ENCODE measurements at places on chromosomes 12 and 14.

- DNase-seq, result no peak
Measured at GRCh38 chr12:29889737-29890136, 106.0 kb upstream of the TMTC1 start.

DNA sequence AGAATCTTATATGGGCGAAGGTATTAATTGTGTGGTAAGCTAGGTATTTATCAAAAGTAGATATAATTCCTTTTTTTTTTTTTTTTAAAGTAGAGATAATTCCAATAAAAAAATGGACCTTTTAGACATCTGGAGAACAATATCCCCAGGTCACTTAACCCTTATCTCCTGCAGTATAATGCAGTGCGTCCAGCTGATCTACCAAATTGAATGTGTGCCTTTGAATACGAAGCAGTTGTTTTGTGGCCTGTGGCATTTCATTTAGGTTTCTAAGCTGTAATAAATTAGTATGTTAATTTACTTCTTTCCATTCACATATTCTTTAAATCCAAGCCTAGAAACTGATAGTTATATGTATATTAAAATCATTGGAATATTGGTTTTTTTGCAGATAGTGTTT is 3.1 kb downstream of the FUT8 start:
- DNase-seq, result no peak

DNA sequence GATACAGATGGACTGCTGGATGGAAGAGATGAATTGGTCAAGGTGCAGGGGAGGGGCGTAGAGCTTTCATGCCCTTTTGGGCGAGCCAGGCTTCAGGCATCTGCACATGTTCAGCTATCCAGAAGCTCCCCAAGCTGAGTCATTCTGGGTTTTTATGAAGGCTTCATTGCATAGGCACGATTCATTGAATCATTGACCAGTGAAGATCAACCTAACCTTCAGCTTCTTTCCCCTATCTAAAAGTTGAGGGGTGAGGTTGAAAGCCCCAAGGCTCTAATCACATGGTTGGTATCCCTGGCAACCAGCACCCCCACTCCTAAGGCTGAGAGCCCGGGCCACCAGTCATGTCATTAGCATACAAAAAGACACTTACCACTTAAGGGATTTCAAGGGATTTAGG is 36.3 kb downstream of the RPS29 start:
- no peak for DNase-seq

- no peak for DNase-seq
Measured at GRCh38 chr12:65324056-65324455, 45.6 kb downstream of the MSRB3 start.

DNA sequence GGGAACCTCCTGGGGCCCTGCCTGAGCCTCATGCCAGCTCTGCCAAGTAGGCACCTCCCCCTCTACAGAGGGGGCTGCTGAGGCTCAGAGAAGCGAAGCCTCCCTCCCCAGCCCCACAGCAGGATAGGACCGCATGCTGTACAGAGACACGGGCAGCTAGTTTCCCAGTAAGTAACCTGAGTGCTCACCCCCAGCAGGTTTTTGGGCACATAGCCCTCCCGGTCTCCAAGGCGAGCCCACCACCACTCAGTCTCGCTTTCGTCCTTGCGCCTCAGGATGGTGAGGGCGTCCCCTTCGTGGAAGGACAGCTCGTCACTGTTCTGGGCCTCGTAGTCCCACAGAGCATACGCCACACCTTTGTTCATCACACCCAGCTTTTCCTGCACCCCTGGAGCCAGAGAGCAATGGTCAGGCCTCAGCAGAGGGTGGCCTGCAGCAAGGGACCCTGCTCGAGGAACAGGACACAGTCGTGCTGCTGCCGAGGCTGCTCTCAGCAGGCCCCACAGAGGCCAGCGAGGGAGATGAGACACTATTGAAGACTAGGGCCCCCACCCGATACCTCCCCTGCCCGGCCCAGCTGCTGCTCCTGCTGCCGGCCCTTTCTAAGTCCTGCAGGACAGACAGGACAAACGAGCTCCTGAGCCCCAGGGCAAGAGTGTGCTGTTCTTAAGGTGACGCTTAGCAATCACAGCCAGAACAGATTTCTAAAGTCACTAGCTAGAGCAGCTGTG is 20.4 kb downstream of the ZFYVE21 start:
- DNase-seq, result no peak

DNA sequence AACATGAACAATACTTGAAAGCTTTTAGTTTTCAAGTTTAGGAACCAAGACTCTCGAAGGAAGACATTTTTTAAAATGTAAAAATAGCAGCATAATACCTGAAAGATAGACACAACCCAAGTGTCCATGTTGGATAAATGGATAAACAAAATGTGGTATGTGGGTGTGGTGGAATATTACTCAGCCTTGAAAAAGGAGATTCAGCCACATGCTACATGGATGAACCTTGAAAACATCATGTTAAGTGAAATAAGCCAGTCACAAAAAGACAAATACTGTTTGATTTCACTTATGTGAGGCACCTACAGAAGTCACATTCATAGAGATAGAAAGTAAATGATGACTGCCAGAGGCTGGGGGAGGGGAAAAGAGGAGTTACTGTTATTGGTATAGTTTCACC is 228.7 kb downstream of the FBXL14 start:
- no peak for DNase-seq

- DNase-seq, result no peak
Measured at GRCh38 chr12:33439587-33440011, at the start of gene SYT10. TSS of gene SYT10 (minus strand) at chr12:33439819. CDS start at chr12:33439522, 297 bp downstream.

- DNase-seq, result no peak
Measured at GRCh38 chr12:49990273-49990672, 17.5 kb downstream of the AQP6 start.

DNA sequence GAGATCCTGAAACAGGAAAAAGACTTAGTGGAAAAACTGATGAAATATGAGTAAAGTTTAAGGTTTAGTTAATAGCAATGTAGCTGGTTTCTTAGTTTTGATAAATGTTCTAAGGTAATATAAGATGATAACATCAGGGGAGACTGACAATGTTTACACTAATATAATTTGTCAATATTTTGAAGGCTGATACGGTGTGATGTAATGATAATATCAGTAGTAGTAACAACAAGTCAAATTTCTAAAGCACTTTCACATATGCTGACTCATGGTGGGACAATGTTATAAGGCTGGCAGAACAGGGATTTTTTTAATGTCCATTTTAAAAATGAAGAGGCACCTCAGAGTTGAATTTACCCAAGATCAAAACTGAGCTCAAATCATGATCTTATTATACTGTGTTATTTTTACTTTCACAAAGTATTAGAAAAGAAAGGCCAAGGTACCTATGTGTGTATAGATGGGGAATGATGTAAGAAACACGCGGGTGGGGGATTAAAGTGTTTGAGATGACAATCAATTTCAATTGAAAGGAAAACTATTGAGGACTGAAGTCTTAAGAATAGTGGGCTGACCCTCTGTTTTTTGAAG is 2.4 kb upstream of the FLRT2 start:
- DNase-seq, result no peak

- DNase-seq, result no peak
Measured at GRCh38 chr12:132117558-132117875, 26.6 kb downstream of the DDX51 start.

GRCh38 chr14:51653775-51654532 is 2.2 kb downstream of the FRMD6 start:
- DNase-seq, result no peak

DNA sequence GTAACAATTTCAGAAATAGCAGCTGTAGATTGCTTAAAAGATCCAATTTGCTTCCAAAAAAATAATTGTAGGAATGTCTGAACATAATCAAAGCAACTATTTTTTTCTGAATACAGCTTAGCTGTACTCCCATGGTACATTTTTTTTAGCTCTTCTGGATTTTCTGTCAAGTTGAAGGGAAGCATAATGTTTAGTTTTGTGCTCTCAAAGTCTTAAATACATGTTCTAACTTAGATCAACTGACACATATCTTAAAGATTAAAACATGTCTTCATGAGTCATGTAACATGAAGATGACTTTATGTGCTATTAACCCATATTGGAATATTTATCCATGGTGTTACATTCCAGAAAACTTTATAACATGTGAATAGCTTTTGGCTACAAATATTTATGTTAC is 255.7 kb downstream of the BTG1 start:
- DNase-seq, result no peak

- no peak for DNase-seq
Measured at GRCh38 chr12:52615912-52616311, 2.4 kb downstream of the KRT73 start.

DNA sequence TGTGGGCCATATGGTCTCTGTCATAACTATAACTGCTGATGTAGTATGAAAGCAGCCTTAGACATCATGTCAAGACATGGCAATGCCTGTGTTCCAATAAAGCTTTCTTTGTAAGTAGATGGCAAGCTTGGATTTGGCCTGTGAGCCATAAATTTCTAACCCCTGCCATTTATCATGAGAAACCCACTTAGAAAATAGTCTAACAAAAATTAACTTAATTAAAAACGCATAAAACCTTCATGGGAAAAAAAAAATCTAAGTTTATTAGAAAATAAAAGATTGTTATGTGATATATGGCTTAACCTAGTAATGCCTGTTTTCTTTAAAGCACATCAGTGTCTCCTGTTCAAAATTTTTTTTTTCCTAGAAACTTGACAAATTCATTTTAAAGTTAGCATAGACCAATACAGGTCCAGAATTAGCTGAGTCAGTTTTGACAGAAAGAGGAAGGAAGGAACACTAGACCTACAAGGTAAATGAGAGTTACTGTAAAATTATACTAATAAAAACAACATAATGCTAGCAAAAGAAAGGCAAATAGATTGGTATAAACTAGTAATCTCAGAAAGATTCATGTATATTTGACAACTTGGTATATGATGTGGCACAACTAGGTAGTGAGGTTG is 68.2 kb downstream of the USP15 start:
- no peak for DNase-seq

- DNase-seq, result no peak
Measured at GRCh38 chr12:32205731-32206130, 99.1 kb downstream of the BICD1 start.

DNA sequence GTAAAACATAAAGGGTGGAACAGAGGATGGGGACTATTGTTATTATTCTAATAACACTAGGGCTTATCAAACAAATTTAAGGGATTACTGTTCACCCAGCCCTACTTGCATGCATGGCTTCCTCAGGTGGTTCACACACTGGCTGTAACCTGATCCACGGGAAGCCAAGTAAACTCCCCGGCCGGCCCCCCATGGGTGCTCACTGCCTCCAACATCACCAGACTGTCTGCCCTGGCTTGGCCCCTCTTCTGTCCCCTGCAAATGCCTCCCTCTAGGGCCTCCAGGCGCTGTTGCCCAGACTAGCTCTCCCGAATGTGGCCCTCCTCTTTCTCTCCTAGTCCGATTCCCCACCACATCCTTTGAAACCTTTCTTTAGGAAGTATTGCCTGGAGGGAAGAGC is 18.6 kb downstream of the FAIM2 start:
- DNase-seq, result no peak

- peak; percentile 32 for DNase-seq
Measured at GRCh38 chr14:106442857-106443256, 916.5 kb downstream of the TMEM121 start.

- no peak for DNase-seq
Measured at GRCh38 chr14:29928117-29928640, 532 bp upstream of the PRKD1 start.

Measured in activated T-cell treated with anti-CD3 and anti-CD28 coated beads for 1 hour (primary cell).